HS-5 (cell line): ENCODE measurements at places on chromosomes 4 and X.

DNA sequence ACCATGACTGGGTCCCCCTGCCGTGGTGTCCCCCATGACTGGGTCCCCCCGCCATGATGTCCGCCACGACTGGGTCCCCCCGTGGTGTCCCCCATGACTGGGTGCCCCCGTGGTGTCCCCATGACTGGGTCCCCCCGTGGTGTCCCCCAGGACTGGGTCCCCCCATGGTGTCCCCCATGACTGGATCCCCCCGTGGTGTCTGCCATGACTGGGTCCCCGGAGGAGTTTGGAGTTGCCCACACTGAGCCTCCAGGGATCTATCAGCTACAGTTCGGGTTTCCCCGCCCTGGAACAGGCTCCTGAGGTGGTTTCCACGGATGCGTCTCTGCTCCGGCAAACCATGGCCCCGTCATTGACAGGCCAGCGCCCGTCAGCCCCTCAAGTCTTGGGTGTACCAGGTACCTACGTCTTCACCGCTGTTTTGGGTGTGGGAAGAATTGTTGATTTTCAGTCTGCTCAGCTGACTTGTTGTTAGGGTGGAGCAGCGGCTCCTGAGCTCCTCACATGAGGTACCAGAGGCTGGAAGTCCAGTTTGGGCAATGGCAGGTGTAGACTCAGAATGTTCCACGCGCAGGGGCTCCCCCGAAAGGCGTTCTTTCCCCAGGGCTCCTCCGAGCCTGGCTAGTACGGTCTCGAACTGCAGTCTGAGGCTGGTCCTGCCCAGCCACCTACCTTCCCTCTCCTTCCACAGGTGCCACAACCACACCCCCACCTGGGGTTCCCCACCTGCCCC, 8.3 kb upstream of the PDE6B start:
- DNase-seq, result no peak

DNA sequence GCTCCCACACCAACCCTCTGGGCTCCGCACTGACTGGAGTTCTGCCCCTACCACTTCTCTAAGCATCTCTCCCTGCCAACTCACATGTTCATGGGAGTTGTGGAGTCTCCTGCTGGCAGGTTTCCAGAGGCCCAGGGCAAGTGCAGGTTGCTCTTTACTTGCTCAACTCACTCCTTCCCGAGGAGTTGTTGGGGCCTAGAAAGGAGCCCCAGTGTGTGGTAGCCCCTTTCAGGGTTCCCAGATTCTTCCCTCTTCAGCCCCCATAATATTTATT, 52.5 kb downstream of the POF1B start:
- DNase-seq, result no peak

DNA sequence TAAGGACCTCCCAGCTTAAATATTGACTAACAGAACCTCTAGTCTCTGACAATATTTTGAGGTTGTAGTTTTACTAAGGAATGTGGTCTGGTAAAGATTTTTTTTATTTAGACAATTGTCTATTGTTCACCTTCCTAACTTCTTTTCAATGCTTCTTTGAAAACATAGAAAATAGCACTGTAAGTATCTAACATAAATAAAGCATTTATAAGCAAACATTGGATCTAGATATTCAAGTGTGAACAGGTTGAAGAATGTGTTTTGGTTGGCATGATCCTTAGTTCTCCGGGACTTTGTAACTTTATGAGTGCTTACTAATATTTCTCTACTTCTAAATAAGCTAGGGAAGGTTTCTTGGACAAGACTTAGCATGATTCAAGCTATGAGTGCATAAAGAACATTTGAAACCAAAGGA, 285.4 kb upstream of the ARSJ start:
- DNase-seq, result no peak

- no peak for DNase-seq
Measured at GRCh38 chr4:140757232-140757630, 1.0 kb upstream of the TBC1D9 start.

DNA sequence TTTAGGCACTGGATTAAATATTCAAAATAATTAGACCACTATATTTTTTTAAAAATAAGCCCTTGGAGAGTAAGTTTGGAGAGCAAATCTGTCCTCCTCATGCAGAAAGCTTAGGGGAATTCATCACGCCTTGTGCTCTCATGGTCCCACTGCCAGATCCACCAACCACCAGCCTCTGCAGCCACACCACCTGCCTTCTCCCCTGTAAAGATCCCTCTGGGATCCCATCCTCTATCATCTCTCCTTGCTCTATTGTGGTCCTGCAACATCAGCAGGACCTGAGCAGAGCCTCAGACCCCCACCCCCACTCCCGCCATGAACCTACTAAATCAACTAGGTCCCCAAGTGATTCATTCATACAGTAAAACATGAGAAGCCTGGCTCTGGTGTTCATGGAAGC, 482.6 kb upstream of the GALNT7 start:
- no peak for DNase-seq

DNA sequence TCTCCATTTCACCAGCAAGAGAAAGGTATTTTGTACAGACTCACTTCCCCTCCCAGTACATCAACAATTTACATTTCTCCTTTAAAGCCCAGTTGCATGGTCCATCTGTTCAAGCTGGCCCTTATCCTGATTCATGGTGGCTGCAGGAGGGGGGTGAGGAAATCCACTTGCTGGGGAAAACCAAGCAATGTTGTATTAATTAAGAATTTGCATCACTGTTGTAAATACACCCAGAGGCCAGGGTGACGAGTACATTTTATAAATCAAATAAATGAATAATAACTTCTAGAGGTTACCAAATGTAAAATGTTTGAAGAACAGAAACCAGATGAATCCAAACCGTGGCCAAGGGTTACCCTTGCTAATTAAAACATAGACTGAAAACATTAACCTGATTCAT, 395.9 kb upstream of the INTU start:
- DNase-seq, result no peak
